Mucosa of gallbladder (tissue), 1 donor: ENCODE measurements at places on chromosomes 5 and 9.
A peak's percentile ranks its signal among the peaks of the same experiment; 100 is the strongest.

DNA sequence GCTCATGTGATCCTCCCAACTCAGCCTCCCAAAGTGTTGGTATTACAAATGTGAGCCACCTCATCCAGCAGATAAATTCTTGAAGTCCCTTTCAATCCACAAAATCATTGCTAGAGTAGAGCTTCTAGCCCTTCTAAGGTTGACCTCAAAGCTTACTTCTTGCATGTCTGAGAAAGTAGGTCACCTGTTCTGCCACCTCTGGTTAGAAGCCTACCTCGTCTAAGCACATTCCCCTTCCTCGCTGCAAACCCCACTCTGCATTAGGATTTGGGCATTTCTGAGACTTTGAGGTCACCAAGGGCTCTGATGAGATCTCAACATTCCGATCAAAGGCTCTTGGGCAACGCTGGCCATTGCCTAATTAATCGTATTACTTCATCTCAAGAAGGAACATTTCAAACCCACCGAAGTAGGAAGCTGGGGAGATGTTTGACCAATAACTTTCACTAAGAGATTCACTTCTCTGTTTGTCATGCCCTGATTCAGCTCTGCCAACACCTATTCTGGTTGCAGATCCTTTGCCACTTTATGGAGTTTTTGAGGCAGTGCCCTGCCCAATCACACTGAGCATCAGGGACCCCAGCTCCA lies 8.6 kb downstream of the ADAM19 start:
- no peak for DNase-seq

DNA sequence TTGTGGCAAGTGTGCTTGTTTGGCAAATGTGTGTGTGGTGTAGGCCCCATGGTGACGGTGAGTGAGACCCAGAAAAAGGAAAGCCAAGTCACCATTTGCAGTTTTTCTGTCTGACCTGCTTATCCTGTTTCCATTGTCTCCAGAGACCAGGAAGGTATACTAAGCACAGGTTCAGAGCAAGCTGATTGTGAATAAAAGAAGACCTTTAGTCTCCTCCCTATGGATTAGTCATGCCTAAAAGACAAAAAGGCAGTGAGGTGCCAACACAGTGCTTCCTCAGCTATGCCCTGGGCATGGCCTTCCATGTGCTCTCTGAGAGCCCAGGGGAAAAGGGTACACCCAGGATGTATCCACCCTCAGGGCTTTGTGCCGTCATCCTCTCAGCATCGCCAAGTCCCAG lies 49.2 kb upstream of the SHOC1 start:
- peak; percentile 12 for DNase-seq

- no peak for DNase-seq
Measured at GRCh38 chr5:77426670-77427069, 65.4 kb downstream of the WDR41 start.

DNA sequence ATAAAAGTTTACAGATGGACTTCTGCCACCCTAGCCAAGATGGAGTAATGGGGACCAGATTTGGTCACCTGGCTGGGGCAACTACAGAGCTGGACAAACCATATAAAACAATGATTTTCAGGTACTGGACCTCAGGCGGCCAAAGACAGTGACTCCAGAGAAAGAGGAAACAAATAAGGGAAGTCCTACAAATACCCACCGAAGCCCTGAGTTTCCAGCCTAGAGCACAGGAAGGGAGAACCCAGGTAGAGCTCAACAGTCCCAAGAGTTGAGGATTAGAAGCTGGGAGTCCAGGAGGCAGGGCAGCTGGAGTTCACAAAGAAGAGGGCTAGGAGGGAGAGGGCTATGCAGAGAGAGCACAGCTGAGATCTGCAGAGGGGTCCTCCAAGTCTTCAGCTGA lies 106.7 kb upstream of the NR5A1 start:
- no peak for DNase-seq

DNA sequence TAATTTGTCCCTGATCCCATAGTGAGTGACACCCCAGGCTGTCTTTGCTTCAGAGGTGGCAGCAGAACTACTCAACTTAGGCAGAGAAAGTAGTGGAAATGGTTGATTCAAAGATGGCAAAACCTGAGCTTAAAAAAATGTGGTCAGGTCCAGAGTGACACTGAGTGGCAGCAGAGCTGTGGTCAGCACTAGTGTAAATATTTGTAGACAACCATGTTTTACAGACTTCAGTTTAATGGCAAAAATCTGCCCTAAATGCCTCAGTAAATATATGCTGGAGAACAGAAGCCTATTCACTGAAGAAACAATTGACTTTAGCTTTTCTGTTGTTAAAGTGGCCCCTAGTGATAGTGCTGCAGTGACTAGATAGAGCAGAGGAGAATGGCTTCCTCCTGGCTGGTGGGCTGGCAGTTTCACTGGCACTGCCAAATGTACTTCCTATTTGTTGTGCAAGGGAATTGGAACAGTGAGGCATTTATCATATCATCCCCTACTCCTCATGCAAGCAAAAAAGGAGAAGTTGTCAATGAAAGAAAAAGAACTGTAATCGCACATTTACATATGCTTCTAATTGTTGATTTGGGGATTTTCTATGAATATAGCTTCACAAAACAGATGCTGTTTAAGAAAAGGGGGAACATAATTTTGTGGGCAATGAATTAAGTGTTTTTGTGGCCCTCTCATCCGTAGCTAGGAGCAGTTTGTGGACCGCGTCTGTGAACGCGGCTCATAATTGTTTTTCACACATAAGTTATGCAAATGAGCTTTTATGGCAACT lies 12.0 kb downstream of the PBX3 start:
- DNase-seq = no peak

- DNase-seq = no peak
Measured at GRCh38 chr5:91049800-91050199, 333.3 kb downstream of the ARRDC3 start.

DNA sequence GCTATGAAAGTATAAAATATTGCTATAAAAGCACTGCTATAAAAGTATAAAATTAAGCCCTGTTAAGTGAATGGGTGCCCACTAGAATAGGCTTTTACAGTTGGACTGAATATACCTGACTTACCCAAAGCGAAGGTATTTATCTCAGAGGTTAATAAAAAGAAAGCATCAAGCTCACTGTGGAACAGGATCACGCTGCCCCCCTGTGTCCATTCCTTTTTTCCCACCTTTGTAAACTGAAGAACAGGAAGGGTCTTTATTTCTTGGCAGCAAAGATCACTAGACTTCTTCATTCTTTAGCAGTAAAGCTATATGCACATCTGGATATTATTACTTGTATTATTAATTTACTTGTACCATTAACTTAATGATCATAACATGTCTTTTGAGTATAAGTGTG lies 22.1 kb upstream of the PLPP6 start:
- no peak for DNase-seq

DNA sequence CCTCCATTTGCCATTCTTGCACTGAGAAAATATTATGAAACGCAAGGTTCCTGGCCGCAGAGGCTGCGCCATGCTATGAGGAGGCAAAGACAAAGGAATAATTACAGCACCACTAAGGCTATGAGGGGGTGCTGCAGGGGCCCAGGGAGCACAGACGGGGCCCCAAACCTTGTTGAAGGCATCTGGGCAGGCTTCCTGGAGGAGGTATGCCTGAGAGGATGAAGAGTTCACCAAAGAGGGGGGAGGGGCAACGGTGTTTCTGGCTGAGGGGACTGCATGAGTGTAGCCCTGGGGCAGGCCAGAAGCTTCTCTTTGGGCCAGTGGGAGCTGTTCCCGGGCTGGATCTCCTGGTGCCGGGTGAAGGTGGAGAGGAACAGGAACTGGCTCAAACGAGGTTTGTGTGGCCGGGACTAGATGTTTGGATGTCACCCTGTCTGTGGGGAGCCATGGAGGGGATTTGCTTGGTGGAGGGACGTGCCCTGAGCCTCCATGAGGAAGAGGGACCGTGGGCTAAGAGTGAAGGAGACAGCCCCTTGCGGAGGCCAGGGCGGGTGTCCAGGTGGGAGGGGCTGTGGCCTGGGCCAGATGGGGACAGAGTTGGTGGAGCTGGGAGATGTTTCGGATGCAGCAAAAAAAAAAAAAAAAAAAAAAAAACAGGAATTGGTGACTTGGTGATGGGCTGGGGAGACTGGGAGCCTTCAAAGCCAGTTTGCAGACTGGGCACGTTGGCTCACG lies 28.2 kb downstream of the PTGES start:
- no peak for DNase-seq
